ENCODE measurements at places on chromosomes 2 and 18.

DNA sequence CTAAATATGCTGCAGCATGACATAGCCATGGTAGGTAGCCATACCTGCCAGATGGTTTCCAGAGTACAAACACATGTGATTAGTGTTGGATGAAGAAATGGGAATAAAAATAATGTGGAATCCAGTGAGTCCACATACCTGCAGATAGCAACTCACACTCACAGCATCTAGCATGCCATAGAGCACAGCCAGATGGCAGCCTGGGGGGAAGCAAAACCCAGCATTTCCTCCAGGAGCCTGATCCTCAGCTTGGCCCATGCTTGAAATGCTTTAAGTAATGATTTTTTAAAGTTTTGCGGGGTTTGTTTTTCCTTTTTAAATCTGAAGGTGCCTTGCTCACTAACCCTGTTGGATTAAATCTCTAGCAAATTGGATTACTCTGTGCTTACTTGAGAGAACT, 535.1 kb downstream of the STK39 start:
- no peak for DNase-seq

DNA sequence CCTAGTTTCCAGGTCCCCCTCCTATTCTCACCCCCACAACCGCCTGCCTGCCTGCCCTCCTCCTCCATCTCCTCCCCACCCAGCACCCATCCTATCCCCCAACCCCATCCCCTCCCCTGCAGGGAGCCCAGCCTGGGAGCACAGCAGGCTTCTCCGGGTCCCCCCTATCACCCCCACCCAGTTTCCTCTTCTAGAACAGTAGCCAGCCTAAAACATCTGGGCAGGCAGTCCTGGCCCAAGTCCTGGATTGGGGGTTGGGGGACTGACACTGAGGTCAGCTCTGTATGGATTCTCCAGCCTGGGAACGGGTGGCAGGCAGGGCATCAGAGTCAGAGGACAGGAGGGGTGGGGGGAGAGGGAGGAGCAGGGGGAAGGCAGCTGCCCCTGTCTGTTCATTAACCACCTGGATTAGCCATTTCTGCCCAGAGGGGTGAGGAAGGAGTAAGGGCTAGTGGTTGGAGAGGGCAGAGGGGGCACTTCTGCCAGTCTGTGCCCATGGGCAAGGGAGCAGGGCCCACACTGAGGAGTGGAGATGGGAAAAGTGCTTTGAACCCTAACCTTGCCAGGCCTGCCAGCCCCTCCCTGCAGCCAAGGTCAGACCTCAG, 60.0 kb downstream of the TNS1 start:
- no peak for DNase-seq

GRCh38 chr2:33476793-33477190, 343 bp downstream of the RASGRP3 start:
- no peak for DNase-seq

DNA sequence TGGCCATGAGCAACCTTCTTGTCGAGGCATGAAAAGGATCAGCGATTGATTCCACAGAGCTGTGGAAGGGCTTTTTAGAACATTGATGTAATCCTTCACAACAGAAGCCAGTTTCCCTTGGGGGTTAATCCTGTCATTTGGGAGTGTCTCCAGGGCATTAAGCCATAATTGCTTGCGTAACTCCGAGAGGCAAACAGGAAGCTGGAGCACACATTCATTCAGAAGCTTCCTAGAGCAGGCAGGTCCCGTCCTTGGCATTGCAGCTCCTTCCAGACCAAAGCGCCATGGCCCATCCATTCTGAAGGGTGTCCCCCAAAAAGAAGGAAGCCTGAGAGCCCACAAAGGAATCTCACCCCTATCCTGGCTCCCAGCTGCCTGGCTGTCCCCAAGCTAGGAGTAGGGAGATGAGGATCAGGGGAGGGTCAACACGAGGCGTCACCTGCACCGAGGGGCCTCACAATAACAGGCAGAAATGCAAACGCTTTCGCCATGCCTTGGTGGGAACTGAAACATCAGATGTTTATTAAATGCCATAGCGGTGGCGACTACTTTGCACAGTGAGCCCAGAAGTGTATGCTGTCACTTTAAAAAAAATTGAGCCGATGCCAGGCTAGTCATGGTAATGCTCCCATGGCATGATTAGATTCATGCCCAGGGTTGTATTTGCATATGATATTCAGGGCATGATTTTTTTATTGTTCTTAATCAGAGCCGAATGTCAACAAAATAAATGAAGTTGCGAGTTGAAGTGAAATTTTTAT, 339.4 kb downstream of the BCL11A start:
- no peak for DNase-seq

DNA sequence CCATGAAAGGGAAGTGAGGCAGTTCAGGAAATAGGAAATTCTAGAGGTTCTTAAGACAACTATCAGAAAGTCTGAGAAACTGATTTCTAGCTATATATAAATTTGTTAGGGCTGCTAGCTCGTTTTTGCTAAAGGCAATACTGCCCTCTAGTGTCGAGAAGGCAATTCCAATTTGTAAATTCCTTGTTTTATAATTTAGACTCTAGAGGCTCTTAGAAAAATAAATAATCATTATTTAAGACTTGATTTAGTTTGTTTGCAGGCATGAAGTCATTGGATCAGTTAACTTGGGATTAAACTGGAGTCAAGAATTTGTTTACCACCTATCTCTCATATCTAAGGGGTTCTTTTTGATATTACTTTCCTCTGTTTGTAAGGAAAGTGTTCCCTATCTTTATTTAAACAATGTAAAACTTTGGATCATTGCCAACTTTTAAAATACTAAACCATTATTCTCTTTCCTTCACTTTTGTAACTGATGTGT, 66.2 kb downstream of the ACVR2A start:
- peak; percentile 59 for DNase-seq

GRCh38 chr18:56962322-56962721, 184.6 kb upstream of the BOD1L2 start:
- no peak for DNase-seq

- no peak for DNase-seq
Observed at GRCh38 chr2:226631671-226632070, 167.9 kb downstream of the IRS1 start.

DNA sequence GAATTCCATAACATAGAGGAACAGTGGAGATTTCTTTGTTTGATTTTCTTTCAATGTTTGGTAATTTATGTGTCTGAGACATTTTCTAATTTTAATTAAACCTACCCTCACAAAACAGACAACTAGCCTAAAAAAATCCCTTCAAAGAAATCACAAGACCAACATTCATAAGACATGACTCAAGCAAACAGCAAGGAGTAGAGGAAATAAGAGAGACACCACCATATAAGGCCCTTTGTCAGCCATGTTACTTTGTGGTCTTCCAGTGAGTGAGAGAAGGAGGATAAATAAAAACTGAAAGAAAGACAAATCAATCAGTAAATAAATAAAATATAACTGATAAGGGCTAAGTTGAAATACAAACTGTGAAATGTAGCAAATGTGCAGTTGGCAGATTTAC, 830.8 kb upstream of the SLC39A10 start:
- DNase-seq, result no peak

- DNase-seq, result no peak
Observed at GRCh38 chr18:63882333-63883141, 5.0 kb upstream of the SERPINB2 start.

- DNase-seq, result no peak
Observed at GRCh38 chr2:216117561-216118340, 8.6 kb downstream of the XRCC5 start.

DNA sequence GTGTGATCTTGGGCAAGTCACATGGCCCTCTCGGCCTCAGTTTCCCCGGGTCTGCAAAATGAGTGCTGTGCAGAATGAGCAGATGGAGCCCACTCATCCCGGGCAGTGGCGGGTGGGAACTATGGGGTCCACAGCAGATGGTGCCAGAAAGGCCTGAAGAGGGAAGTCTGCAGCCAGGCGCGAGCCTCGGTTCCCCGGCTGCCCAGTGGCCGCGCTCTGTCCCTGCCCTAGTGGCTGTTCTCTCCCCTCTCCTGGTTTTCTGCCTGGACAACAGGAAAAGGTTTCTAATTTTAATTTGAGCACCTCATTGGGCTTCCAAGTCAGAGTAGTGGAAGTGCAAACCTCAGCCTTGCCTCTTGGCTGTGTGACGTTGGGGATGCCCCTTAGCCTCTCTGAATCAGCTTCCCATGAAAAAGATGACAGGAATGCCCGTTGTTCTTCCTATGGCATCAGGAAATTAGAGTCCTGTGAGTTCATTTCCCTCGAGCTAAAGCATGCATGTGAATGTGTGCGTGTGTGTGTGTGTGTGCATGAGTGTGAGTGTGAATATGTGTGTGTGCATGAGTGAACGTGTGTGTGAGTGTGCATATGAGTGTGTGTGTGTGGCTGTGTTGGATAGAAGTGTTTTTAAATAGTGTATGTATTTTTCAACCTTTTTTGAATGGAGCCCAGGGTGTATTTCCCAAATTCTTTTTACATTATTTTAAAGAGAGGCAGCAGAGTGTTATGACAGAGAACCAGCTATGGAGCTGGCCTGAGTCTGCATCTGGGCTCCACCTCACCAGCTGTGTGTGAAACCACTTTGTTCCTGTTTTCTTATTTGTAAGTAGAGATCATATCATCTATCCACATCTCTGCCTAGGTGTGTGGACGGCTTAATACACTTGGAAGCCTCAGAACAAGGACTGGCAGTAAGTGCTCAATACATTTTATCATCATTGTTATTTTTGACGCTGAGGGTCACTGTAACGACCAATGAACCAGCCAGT, 41.3 kb downstream of the RRM2 start:
- no peak for DNase-seq

DNA sequence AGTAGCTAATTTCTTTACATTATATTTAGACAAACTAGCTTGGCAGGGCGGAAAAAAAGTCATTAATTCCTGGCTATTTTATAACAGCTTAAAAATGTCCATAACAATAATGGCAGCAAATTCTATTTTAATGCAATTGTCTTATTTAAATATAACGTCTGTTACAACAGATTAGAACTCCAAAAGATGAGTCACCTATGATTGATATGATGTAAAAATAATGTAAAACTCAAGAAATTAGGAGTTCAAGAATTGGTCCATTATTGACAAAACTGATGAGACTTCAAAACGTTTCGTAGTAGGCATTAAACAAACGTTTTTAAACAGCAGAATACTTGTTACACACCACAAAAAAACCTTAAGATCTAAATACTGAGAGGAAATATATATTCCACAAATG, 2.7 kb downstream of the XPO1 start:
- no peak for DNase-seq

DNA sequence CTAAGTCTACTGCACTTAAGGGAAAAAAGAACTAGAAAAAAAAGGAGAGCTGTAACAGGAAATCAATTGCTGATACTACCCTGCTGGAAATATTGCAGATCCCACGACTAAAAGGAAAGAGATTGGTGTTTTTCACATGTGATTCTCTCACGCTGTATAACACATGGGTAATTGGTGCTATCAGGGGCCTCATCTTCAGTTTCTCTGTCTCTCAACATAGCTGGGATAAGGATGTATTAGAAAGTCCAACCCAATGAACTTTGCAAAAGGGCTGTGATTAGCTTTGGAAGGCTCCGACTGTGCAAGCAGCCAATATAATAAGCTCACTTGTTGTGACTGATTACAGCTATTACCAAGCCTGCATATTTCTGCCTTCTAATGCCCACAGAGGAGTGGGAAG, 133.4 kb downstream of the NRP2 start:
- DNase-seq, result no peak

DNA sequence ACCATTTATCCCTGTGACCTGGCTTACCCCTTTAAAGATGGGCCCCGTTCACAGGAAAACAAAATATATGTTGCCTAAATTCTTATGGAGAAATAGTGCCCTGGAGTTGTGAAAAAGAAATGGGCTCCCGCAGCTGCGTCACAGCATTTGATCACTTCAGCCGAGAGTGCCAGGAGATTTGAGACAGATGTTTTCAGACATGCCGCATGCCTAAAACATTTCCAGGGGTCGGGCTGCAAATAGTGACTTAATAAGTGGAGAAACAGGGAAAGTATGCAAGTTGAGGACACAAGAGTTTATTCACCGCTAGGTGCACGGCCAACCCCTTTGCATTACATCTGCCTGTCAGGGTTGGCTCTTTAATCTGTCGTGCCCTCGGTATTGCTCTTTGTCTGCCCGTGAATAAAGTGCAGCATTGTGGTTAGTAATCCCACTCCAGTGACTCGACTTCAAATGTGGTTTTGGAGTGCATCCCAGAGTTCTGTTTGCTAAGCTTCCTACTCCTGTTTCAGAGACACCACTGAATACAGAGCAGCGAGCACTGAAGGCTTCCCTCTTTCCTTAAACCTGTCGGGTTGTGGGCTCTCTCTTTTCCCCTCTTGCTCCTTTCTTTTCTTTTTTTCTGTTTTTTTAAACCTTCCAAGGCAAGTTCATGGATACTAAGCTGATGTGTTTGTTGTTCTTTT, 187.5 kb downstream of the LTBP1 start:
- DNase-seq, result no peak

- peak; percentile 11 for DNase-seq
Observed at GRCh38 chr18:22391407-22392345, 26.0 kb downstream of the CTAGE1 start.

- DNase-seq, result peak; percentile 14
Observed at GRCh38 chr2:174336501-174337336, 2.0 kb downstream of the SP9 start.

GRCh38 chr2:20491739-20492531, 45.1 kb downstream of the RHOB start:
- DNase-seq, result no peak

DNA sequence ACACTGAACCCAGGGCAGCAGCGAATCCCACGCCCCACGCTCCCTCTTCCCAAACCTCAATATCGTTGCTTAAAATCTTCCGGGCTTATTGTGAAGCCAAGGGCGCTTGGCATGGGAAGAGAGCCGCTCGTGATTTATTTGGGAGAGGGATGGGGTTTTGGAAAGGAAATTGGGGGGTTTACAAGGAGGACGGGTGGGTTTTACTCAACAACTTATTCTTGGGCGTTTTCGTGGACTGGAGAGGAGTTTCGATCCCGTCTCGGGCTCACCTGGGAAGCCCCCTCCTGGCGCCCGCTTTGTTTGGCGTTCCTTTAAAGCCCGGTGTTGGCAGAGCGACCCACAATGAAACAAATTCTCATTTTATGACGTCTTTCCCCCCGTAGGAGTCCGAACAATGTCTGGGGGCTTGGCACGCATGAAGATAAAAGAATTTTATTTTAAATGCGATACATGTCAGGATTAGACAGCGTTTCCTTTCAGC, 135.3 kb downstream of the INSIG2 start:
- no peak for DNase-seq

GRCh38 chr2:191217580-191217979, 27.6 kb upstream of the MYO1B start:
- no peak for DNase-seq

GRCh38 chr2:176766005-176766404, 446.6 kb upstream of the HNRNPA3 start:
- no peak for DNase-seq
